ENCODE measurements at places on chromosomes 2 and 18.

DNA sequence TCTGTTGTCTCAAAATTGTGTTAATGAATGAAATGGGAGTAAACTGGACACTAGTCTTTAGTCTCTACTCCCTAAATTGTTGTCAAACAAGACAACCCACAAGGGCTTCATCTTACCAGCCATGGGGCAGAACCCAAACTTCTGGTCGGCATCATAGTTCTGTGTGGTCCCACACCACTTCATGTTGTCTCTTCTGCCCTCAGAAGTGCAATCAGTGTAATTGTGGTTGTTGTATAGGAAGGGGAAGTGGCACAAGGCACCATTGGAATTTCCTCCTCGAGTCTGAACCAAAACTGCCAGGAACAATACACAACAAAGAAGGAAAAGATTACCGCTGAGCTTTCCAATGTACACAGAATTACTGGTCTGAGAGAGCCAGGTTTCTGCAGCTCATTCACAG, 12.6 kb downstream of the FN1 start:
- DNase-seq, result no peak

GRCh38 chr2:37829616-37830395, 95.3 kb upstream of the RMDN2 start:
- no peak for DNase-seq

DNA sequence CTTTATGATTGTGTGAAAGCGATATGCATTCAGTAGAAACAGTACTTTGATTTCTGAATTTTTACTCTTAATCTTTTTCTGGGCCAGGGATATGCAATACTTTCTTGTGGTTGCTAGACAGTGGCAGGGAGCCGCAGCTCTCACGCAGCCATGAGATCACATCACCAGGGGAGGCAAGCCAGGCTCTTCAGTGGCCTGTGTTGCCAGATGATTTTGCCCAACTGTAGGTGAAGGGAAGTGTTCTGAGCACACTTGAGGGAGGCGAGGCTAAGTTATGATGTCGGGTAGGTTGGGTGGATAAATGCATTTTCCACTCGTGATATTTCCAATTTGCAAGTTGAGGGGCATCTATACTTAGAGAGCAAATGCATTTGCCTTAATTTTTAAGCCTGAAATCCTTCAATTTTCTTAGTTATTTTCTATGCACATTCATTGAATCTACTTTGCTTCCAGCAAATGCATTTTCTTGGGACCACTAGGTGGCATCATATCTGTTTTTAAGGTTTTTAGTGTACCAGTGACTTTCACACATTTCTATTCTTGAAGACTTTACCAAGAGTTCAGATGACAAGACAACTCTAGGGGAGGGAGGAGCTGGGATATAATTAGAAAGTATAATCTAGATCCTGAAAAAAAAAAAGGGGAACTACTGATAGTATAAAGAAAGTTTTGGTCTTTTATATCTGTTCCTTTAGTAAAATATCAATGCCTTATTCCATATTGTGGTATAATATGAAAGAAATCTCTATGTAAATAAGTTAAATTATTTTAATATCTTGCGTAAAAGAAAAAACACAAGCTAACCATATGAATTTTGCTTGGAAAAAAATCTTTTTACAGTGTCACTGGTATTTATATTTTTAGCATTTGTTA, 643.3 kb downstream of the SOCS6 start:
- peak; percentile 10 for DNase-seq

- DNase-seq, result no peak
Observed at GRCh38 chr2:15241201-15241600, 319.9 kb downstream of the NBAS start.

- no peak for DNase-seq
Observed at GRCh38 chr2:178756343-178756742, 50.9 kb downstream of the TTN start.

Measured in GM13976 (cell line).